ENCODE measurements at places on chromosomes 11 and 22.

DNA sequence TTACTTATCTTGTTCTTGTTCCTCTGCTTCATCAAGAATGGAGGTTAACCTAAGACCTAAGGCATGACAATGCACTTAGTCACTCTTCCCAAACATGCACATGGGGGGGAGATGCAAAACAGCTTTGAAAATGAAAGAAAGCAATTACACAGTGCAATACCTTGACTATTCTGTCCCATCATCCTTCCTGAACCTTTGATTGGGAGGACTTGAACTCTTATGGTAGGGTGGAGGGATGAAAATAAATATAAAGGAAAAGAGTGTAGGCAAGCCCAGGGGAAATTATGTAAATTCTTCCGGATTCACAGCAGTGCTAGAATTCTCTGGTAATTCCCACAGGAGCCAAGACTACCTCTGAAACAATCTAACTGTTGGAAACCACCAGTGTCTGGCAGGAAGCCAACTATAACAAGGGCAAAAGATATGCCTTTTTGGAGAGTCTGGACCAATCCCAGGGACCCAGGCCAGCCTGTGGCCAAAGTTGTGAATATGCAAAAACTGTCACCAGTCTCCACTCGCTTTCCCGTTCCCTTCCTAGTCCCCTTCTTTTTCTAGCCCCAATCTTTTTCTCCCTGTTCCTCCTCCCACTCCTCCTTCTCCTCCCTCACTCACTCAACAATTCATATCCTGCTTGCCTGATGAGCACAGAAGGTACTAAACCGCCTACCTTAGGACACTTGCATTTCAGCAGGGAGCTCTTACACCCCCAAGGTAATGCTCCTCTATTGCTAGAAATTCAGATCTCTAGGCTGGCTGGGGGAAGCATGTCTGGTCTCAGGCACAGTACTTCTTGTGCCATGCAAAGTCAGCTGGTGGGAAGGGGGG is 2.5 kb upstream of the RCN1 start:
- no peak for DNase-seq

DNA sequence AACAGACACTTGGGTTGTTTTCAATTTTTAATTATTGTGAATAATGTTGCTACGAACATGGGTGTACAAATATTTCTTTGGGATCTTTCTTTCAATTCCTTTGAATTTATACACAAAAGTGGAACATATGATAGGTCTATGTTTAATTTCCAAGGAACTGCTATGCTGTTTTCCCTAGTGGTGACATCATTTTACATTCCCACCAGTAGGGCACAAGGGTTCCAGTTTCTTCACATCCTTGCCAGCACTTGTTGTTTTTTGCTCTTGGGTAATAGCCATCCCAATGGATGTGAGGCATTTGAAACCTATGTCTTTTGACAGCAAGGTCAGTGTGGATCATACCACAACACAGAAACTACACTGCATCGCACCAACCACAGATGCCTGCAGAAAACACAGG is 41.8 kb upstream of the SCN3B start:
- no peak for DNase-seq

DNA sequence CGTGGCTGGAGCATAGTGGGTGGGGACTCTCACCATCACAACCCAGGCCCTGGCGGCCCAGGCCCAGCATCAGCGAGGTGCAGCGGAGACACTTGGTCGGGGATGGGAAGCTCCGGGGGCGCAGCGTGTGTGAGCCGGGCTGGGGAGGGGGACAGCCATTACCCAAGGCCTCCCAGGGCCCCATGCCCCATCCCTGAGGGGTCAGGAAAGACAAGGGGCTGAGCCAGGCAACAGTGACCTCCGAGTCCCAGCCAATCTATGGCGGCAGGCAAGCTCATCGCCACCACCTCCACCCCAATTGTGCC is 11.3 kb downstream of the CDC42BPG start:
- no peak for DNase-seq

GRCh38 chr11:64292460-64293254 is 1.6 kb downstream of the KCNK4 start:
- DNase-seq = no peak

GRCh38 chr11:2533587-2534133 is 88.9 kb downstream of the KCNQ1 start:
- no peak for DNase-seq

- no peak for DNase-seq
Observed at GRCh38 chr11:100445231-100445735, 241.8 kb upstream of the ARHGAP42 start.

GRCh38 chr11:441043-441417 is 781 bp downstream of the ANO9 start:
- no peak for DNase-seq

GRCh38 chr11:112784323-112785073 is 176.7 kb upstream of the NCAM1 start:
- no peak for DNase-seq

GRCh38 chr11:27842290-27842689 is 142.0 kb upstream of the BDNF start:
- DNase-seq = no peak

DNA sequence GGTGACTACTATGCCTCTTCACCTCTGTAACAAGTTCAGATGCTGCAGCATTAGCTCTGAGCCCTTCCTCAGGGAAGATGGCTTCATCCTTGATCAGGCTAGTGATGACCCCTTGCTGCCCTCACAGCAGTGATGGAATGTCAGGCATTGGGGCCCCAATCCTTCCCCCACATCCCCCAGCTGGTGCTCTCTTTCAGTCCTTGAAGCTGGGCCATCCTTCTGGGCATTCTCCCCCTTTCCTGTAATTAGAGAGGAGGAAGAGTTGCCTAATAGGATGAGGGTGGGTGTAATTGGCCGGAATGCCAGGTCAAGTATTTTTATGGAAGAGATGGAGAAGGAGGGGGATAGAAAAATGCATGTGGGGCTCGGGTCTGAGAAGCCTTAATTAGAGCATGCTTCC is 62.6 kb downstream of the TRAF6 start:
- no peak for DNase-seq

GRCh38 chr11:114215871-114216795 is 80.1 kb upstream of the NNMT start:
- DNase-seq = no peak

DNA sequence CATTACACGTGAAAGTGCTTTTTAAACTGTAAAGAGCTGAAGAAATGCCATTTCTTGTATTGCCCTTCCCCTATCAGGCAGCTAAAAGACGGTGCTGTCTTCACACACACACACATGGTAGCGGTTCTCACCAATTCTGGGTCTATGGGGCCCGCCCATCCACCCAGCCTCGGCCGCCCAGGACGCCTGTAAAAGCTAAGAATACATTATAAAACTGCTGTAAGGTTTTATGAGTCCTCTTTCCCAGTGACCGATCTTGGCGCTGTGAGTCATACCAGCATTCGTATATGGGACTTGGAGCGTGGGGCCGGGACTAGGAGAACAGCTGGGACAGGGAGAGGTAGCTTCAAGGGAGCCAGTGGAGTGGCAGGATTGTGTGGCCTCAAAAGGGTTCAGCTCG is 149.7 kb upstream of the CADM1 start:
- no peak for DNase-seq
